ENCODE measurements at places on chromosomes 6 and 20. TPM values are rescaled to one million over a fixed set of nuclear protein-coding genes. Genes with fewer than 3 reads are reported as not detected.

The SLC24A3 gene
- polyA plus RNA-seq: 0.92 TPM

The TFAP2A gene
- not detected for polyA plus RNA-seq

The TGM2 gene
- polyA plus RNA-seq: 7.2 TPM

The TRAM2 gene
- 1.8 TPM for polyA plus RNA-seq

The EFHC1 gene
- polyA plus RNA-seq: 2.4 TPM

The KAT14 gene
- 7.8 TPM for polyA plus RNA-seq

The SULF2 gene
- 18.0 TPM for polyA plus RNA-seq

The SIRPG gene
- polyA plus RNA-seq: 0.60 TPM

The PSMG4 gene
- 30.1 TPM for polyA plus RNA-seq

The FRK gene
- 3.2 TPM for polyA plus RNA-seq

The OR2H1 gene
- not detected for polyA plus RNA-seq

The SLC17A5 gene
- polyA plus RNA-seq: 17.4 TPM

The ID1 gene
- polyA plus RNA-seq: 368 TPM

The OR2J3 gene
- polyA plus RNA-seq: not detected

The FKBP5 gene
- 93.9 TPM for polyA plus RNA-seq

The KHDC1 gene
- 2.0 TPM for polyA plus RNA-seq

The ZNF322 gene
- 6.6 TPM for polyA plus RNA-seq

The ERVFRD-1 gene
- 0.60 TPM for polyA plus RNA-seq

The PLCB1 gene
- polyA plus RNA-seq: 0.92 TPM

The AVP gene
- polyA plus RNA-seq: not detected

The SCRT2 gene
- polyA plus RNA-seq: not detected

The SALL4 gene
- 0.60 TPM for polyA plus RNA-seq

The RAB44 gene
- 0.23 TPM for polyA plus RNA-seq

The GPSM3 gene
- 56.2 TPM for polyA plus RNA-seq

The SF3B5 gene
- polyA plus RNA-seq: 300 TPM

The PCMT1 gene
- polyA plus RNA-seq: 33.0 TPM

The PACSIN1 gene
- polyA plus RNA-seq: 0.89 TPM

The AGER gene
- 10.6 TPM for polyA plus RNA-seq

The CFB gene
- 3.6 TPM for polyA plus RNA-seq

The HAO1 gene
- not detected for polyA plus RNA-seq

The TREM2 gene
- 4.2 TPM for polyA plus RNA-seq

The CABLES2 gene
- polyA plus RNA-seq: 3.6 TPM

The FAXC gene
- polyA plus RNA-seq: under 0.01 TPM

The PTPN1 gene
- 14.4 TPM for polyA plus RNA-seq

The GPR6 gene
- not detected for polyA plus RNA-seq

The RIPOR2 gene
- 29.7 TPM for polyA plus RNA-seq

The FOXS1 gene
- polyA plus RNA-seq: 0.66 TPM

The AAR2 gene
- 15.3 TPM for polyA plus RNA-seq

The COX4I2 gene
- polyA plus RNA-seq: 3.0 TPM

The CLIC5 gene
- 53.1 TPM for polyA plus RNA-seq

The LST1 gene
- polyA plus RNA-seq: 17.0 TPM

Data from sigmoid colon (tissue), 7 donors.